Ureter (tissue), 1 donor: ENCODE measurements at places on chromosomes 2 and 18. TPM values are rescaled to one million over a fixed set of nuclear protein-coding genes. Genes with fewer than 3 reads are reported as not detected.

DNA sequence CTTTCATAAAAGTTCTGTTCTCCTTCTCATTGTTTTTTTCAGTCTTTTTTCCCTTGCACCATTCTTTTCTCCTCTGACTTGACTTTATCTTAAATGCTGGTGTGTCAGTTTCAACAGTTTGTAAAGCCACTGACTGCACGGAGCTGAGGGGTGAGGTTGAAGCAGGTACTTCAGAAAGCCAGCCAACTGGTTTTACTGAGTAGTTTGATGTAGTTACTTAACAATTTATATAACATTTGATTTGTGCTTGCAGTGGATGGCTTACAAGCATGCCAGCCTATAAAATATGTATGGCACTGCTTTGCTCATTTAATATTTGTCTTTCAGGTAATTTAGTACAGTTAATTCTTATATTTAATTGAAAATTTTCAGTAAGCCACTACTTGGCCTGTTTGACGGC lies 55.4 kb downstream of the FAM171B start:
- DNase-seq, result no peak

GRCh38 chr2:157890969-157891642 lies 15.0 kb upstream of the ACVR1 start:
- DNase-seq, result no peak

GRCh38 chr2:222322236-222322635 lies 23.4 kb upstream of the PAX3 start:
- DNase-seq, result no peak

GRCh38 chr2:13919981-13920382 lies 712.5 kb upstream of the LRATD1 start:
- DNase-seq, result no peak

ADAM23 gene
- total RNA-seq, result 0.78 TPM

DNA sequence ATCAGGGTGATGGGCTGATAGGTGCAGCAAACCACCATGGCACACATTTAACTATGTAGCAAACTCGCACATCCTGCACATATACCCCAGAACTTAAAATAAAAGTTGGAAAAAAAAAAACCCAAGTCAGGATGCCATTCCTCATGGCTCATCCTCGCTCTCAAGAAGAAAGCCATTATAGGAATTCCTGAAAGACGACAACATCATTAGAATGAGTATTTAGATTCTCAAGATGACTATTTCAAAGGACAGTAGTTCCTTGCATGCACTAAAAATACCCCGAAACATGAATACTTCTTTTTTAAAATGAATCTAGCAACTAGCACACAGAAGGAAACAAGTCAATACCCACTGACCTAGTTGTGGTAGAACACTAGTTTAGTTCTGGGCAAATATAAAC lies 285.8 kb upstream of the REV1 start:
- no peak for DNase-seq

DNA sequence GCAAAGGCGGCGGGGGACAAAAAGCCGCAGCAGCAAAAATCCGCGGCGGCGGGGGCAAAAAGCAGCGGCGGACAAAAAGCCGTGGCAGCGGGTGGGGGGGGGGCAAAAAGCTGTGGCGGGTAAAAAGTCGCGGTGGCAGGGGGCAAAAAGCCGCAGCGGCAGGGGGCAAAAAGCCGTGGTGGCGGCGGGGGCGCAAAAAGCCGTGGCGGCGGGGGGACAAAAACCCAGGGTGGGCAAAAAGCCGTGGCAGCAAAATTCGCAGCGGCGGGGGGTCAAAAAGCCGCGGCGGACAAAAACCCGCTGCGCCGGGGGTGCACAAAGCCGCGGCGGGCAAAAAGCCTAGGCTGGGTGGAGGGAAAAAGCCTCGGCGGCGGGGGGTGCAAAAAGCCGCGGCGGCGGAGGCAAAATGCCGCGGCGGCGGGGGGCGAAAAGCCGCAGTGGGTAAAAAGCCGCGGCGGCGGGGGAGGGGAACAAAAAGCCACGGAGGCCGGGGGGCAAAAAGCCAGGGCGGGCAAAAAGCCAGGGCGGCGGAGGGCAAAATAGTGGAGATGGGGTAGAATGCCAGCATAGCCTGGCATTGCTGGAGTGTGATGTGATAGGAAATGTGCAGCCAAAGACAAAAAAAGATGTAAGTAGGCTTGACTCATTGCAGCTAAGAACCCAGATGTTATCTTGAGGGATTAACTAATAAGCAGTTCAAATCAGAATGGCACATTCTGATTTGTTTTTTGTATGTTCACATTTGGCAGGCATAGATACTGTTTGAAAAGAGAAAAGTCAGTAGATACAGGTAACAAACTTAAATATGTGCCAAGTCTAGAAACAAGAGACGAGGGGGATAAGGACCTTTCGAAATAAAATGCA lies 1076.3 kb downstream of the RPIA start:
- DNase-seq, result no peak

DNA sequence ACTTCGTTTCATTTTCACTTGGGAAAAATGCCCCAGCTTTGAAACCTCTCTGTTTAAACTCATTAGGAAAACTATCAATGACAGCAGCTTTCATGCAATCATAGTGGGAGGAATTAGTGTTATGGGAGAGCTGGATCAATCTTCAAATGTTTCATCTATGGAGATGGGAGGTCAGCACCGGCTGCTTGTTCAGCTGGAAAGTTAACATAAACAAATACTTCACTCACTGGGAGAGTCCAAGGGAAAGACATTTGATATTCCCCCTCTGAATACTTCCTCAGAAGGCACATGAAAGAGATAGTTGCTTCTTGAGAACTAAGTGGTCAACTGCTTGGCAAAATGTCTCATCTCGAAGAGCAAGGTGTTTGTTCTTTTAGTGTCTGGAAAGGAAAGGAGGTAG lies 7.3 kb downstream of the LYPD1 start:
- no peak for DNase-seq

BCL11A gene
- 31.4 TPM for total RNA-seq

GRCh38 chr2:144382849-144383248 lies 137.1 kb downstream of the ZEB2 start:
- DNase-seq, result no peak

RAD51AP2 gene
- not detected for total RNA-seq

DNA sequence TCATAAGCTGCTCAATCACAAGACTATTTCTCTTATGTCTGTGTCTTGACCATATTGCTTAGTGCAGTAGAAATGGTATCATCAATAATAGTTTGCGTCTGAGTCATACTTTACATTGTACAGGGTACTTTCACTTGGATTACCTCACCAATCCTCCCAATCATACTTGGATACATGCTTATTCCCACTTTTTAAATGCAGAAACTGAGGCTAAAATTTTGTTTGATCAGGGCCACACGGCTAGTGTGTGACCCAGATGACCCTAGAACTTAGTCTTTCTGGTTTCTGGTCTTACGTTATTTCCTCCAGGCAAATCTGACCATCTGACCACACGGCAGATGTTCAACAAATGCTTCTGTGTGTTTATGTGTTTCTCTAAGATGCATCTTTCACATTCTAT lies 23.8 kb upstream of the CCL20 start:
- DNase-seq, result no peak

DNA sequence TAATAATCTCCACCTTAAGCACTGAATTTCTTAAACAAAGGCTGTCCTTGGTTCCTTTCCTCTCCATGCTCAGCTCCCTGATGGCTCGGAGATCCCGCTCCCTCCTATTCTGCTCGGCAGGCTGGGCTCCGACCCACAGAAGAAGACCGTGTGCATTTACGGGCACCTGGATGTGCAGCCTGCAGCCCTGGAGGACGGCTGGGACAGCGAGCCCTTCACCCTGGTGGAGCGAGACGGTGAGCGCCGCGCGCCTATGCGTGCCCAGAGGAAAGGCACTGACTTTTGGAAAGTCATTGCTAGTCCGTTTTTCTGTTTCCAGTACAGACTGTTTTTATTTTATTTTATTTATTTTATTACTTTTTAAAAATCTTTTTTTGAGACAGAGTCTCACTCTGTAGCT lies 9.6 kb downstream of the CNDP2 start:
- no peak for DNase-seq

GRCh38 chr2:215105607-215106354 lies 32.6 kb downstream of the ABCA12 start:
- DNase-seq, result no peak

SLC25A52 gene
- total RNA-seq, result 0.78 TPM

PROKR1 gene
- not detected for total RNA-seq

REEP1 gene
- 15.5 TPM for total RNA-seq

DNA sequence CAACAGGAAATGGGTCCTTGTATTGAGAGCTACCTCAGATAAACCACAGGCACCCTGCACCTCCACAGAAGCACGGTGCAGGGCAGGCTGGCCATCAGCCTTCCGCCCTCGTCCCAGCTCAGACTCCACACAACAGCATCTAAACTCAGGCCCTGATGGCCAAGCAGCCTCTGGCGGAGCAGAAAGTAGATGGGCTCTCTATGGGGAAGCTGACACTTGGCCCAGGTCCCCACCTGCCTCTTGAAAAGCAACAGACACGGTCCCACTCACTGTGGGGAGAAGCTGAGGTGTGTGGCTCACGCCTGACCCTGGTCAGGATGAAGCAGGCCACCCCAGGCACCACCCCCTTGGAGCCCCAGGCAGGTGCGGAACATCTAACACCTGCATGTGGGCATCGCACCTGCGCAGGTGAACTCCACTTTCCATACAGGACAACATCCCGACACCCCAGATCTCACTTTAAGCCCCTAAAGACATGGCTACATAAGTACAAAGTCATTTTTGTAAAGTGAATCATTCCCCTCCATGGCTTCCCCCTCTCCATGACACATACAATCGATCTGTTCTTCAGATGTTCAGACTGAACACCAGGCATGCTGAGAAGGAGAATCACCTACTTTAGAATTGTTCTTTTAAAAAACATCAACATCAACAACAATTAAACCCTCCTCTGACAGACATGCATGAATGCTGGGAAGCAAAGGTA lies 208.4 kb downstream of the ZBTB7C start:
- no peak for DNase-seq

TMEM17 gene
- total RNA-seq, result 2.0 TPM

DNA sequence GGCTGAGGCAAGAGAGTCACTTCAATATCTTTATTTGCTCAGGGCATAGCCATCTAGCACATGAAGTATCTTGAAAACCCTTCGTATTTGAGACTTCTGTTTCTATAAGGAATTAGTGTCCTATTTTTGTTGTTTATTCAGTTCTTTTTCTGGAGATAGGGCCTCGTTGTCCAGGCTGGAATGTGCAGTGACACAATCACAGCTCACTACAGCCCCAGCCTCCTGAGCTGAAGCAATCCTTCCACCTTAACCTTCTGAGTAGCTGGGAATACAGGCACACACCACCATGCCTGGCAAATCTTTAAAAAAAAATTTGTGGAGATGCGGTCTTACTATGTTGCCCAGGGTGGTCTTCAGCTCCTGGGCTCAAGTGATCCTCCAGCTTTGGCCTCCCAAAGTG lies 50.6 kb downstream of the PSMD14 start:
- DNase-seq, result no peak

ALPP gene
- not detected for total RNA-seq

DNA sequence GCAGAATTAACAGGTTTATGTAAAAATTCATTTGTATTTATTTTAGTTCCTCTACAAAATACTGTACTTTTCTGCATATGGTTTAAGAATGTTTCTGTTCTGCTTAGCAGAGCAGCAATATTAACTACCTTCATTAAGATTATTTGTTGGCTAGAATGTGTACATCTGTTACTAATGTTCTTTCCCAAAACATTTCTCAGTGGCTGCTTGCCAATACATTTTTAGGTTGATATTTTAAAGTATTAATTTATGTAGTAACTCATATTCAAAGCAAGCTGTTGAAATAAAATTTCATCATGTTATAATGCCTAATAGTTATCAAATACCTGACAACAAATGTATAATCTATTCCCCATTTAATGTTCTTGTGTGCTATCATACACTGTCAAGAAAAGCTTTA lies 40.3 kb downstream of the PRKD3 start:
- no peak for DNase-seq

TEKT4 gene
- total RNA-seq, result not detected

DNA sequence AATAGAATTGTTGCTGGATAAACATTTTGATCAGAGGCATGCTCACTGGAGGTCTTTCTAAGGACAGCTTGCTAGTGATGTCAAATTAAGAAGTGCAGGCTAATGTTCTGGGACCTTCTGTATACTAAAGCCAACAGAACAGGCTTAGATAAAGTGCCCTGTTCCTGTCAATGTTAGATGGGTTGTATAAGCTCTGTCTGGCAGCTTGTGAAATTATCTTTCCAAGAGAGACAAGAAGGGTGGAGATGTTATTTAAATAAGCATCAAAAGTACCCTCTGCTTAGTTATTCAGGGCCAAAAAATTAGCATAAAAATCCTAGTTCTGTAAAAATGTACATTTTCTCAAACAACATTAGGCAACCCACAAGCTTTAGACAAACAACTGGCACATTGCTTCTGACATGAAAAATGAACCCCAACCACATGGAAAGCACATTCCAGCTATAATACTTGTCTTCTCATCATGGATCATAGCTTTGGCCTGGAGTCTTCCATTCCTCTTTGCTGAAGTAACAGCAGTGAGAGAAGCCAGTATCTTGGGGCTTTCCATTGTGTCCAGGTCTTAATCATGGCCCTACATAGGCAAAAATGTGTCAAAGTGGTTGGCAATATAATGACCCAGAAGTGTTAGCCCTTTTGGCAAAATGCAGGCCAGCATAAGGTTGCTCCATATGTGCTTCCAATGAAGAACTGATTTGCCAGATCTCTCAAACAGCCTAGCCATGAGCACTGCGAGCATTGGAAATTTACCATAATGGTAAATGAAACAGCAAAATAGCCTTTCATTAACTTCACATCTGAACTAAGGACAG lies 478.1 kb upstream of the ZNF804A start:
- no peak for DNase-seq

DNA sequence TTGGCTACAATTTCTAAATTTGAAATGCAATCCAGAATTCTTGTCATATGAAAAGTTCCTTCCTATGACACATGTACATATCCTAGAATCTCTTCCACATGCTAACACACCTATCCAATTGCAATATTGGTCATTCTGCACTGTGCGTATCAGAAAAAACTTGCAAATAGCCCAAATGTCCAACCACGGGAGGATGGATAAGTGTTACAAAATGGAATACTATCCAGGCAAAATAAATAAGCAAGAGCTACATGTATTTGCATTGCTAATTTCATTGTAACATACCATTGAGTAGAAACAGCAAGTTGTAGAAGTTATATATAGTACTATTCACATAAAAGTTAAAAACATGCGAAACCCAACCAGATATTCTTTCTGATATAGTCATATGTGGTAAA lies 15.6 kb upstream of the RHOB start:
- no peak for DNase-seq

DNA sequence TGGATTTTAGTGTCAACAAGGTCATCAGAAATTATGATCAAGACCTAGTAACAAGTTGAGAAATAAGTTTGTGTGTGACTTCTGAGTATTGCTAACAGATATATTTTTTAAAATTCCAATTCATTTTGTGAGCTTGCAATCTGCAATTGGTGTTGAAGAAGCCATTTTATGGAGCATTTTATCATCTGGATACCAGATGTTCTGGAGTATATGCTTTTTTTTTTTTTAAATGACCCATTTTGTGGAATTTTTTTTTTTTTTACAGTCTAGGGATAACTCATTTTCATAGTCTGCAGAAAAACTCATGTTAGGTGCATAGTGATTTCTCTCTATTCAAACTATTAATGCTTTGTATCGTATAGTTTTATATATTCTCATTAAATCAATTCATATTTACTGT lies 12.6 kb downstream of the QPCT start:
- DNase-seq, result no peak
